ENCODE measurements at places on chromosomes 5 and 9.

- no peak for DNase-seq
Measured at GRCh38 chr9:117268847-117269446, 145.9 kb downstream of the ASTN2 start.

DNA sequence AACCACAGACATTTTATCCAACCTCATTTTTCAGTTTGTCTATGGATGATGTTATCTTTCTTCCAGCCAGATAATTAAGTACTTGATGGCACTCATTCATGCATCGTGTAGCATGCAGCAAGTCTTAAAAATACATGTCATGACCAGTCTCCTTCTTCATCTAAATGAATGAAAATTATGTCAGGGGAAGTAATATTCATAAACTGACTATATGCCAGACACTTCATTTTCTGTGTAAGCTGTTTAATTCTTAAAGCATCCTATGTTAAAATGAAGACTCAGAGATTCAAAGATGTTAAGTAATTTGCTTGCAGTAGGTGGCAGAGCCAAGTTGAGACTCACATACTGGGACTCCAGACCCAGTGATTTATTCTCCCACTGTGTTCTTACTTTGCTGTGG, 181.7 kb upstream of the CD180 start:
- no peak for DNase-seq

- no peak for DNase-seq
Measured at GRCh38 chr5:157221959-157222358, 41.3 kb downstream of the ITK start.

DNA sequence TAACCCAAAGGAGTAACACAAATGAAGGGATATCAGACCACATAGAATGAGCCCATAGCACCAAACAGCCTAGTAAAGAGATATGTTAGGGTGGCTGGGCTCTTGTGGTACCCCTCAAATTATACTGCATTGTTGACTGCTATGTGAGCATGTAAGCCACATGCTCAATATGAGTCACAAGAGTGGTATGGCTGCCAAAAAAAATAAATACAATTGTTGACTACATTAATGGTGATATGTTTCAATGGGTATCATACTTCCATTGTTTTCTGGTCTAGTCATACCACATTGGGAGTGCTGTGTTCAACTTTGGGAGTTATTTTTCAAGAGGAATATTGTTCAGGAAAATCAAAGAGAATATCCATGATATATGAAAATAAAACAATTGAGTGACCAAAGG, 162.4 kb upstream of the PIK3R1 start:
- DNase-seq = no peak

- no peak for DNase-seq
Measured at GRCh38 chr9:69023650-69024049, 9.7 kb upstream of the PRKACG start.
